Esophagus squamous epithelium (tissue), 5 donors: ENCODE measurements at places on chromosomes 2 and 18.
A peak's percentile ranks its signal among the peaks of the same experiment; 100 is the strongest.

DNA sequence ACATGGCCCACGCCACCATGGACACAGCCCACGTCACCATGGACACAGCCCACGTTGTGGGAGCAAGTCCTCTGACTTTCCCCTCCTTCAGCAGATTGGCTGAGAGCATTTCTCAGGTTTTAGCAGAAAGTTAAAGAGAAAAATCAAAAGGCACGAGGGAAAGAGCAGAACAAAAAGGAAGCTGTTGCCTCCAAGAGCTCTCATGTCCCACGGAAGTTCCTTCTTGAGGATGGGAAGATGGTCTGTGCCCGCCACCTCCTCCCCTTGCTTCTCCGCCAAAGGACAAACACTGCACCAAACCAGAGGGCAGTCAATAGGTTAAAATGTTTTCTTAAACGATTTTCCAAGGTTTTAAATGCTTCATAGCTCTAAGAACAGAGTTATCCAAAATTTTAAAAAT, 148.4 kb downstream of the HDAC4 start:
- peaks cover 77% of the 10 kb centered on the region for H3K4me1 ChIP-seq
- peak overlapping the region; percentile 38 for H3K27ac ChIP-seq
- H3K36me3 ChIP-seq = no peaks in the 10 kb centered on the region
- no peak overlapping the region for H3K4me3 ChIP-seq
- H3K27me3 ChIP-seq = no peaks in the 10 kb centered on the region

DNA sequence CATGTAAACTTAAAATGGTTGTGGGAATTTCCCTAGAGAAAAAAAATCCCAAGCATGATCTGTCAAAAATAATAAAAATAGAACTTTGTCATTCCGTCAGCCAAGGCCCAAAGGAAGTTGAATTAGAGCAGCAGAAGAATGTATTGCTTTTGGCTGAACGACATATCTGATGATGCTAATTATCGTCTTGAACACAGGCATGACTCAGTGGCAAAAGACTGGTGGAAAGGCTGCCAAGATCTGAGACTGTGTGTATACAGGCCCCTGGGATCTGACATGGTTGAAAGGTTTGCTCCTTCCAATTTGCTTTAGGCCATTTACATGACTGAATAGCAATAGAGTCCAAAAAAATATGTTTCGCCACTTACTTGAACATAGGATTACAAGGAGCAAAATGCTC, 1057.1 kb upstream of the CRIM1 start:
- H3K4me3 ChIP-seq = no peak overlapping the region
- DNase-seq = no peak
- H3K4me1 ChIP-seq = no peaks in the 10 kb centered on the region
- H3K27ac ChIP-seq = no peak overlapping the region

DNA sequence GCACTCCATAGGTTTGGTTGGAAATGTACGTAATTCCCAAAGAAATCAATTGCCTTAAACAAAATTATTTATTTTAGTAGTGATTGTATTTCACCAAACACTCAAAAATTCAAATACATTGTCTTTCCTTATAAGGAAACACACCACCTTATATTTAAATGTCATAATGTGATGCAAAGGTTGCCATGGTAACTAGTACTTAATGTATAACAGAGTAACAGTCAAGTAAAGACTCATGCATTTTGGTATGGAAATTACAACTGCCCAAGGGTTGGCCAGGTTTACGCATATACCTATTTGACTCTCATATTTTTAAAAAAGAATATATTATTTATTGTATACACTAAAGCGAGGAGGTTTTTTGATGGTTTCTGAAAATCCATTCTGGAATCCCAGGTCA, 231.2 kb downstream of the TCF4 start:
- no peak overlapping the region for H3K27ac ChIP-seq
- H3K4me3 ChIP-seq = no peak overlapping the region
- no peaks in the 10 kb centered on the region for H3K36me3 ChIP-seq
- DNase-seq = no peak

DNA sequence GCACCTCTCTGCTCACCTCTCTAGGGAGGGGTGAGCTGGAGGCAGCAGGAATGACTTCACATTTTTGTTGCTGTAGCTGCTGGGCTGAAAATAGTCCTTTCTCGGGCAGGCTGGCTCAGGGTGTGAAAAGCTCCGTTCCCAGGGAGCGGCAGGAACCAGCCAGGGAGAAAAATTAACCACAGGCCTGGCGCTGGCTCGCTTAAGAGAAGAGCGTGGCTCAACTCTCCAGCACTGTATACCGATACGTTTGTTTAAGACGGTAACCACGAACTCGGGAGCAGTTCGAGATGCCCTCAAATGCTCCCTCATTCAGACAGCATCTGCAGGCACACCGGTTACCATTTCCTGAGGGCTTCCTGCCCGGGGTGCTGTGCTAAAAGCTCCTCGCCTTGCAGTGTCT, 129.6 kb downstream of the CELF4 start:
- no peak overlapping the region for H3K27ac ChIP-seq
- no peak for DNase-seq
- no peaks in the 10 kb centered on the region for H3K27me3 ChIP-seq
- H3K36me3 ChIP-seq = no peaks in the 10 kb centered on the region
- no peaks in the 10 kb centered on the region for H3K4me1 ChIP-seq

DNA sequence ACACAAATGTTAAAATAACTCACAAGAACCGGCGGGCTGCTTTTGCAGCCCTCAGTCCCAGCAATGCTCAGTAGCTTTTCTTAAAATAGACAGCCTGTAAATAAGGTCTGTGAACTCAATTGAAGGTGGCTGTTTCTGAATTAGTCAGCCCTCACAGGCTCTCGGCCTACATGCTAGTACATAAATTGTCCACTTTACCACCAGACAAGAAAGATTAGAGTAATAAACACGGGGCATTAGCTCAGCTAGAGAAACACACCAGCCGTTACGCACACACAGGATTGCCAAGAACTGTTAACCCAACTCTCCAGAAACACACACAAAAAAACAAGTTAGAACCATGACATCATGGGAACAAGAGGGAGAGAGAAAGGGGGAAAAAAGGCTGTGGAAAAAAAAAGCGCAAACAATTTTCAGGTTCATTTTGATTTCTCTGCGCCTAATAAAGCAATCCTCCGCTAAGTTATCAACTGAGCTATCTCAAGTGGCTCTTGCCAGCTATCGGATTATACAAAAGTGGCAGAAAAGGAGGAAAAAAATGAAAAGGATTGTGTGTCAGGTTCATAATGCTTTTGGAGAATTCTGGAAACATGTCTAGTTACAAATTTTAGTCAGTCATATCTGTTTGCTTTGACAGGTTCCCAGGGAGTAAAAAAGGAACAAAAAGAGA, 89.1 kb downstream of the ZEB2 start:
- H3K27ac ChIP-seq = peak overlapping the region; percentile 41
- H3K36me3 ChIP-seq = no peaks in the 10 kb centered on the region
- H3K4me3 ChIP-seq = peak overlapping the region; percentile 17
- no peak for DNase-seq

DNA sequence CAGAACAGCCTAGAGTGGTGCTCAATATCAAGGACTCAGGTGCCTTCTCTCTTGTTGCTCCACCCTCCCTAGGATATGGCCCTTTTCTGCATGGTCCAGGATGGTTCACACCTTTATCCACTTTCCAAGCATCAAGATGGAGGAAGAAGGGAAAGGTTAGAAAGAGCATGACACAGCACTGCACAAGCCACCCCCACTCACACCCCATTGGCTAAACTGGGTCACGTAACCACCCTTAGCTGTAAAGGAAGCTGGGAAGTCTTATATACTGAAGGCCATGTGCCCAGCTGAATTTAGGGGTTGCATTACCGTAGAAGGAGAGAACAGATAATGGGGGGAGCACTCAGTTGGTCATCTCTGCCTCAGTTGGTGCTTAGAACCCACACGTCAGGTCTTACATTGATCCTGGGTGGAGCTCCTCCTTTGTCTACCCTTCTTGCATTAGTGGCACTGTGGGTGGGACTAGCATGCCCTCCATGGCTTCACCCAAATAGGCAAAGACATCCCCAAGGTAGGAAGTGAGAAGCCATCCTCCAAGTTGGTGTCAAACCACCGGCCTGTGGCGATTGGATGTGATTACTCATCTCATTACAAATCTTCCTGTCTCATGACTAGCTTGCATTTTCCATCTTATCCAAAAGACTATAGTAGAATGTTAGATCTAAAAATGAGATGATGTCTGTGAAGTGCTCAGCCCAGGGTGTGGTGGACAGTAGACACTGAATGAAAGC, 248.5 kb downstream of the HAUS1 start:
- H3K4me1 ChIP-seq = no peaks in the 10 kb centered on the region
- no peak overlapping the region for H3K27ac ChIP-seq
- no peaks in the 10 kb centered on the region for H3K27me3 ChIP-seq
- DNase-seq = no peak
- no peak overlapping the region for H3K4me3 ChIP-seq
- no peaks in the 10 kb centered on the region for H3K36me3 ChIP-seq

DNA sequence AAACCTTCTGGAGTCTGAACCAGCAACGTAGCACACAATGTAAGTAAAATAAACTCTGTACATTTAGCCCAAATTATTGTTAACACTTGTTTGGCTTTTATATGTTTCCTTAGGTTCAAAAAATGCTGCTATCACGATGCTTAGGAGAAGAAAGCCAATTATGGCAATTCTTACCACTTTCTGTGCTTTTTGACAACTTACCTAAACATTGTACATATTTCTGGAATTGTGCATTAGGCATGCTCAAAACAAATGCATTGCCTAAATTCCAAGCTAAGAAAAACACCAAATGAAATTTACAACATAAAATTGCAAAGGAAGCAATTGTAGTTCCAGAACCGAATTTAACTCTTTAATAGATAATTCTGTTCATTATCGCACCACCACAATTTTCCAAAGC, 585.6 kb upstream of the DSEL start:
- no peak for DNase-seq
- H3K4me1 ChIP-seq = no peaks in the 10 kb centered on the region
- no peaks in the 10 kb centered on the region for H3K36me3 ChIP-seq
- no peak overlapping the region for H3K27ac ChIP-seq

DNA sequence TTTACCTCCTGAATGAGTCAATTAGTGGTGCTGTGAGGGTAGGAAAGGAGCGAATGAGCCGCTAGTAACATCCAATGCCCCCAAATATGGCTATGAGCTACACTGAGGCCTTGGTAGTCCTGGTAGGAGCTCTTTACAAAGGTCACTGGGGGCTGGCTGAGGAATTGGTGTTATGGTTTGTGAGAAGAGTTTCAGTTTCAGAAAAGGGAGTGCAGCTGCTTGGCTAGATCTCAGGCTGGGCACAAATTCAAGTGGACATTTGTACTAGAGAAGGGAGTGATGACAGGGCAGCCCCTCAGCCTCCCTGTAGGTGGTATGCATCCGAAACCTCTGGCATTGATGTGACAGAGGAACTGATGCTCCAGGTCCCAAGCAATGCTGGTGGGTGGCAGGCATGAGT, 13.9 kb upstream of the PAIP2B start:
- H3K36me3 ChIP-seq = no peaks in the 10 kb centered on the region
- no peaks in the 10 kb centered on the region for H3K4me1 ChIP-seq
- H3K27me3 ChIP-seq = peaks cover 12% of the 10 kb centered on the region

DNA sequence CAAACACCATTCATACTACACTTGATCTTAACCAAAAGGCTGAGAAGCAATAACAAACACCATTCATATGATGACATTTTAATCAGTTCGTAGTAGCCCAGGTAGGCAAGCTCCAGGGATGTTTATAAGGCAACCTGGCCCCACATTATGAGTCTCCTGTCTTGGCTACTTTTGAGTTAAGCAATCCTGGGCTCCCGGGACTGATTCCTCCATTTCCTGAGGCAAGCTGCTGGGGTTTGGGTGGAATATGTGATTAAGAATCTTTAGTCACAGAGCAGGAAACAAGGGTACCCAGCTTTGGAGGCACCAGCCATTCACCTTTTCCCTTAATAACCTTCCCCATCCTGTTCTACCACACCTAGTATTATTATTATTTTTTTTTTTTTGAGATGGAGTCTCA, 24.5 kb upstream of the SPRED2 start:
- no peak overlapping the region for H3K4me3 ChIP-seq
- no peak for DNase-seq
- H3K27me3 ChIP-seq = no peaks in the 10 kb centered on the region
- H3K36me3 ChIP-seq = no peaks in the 10 kb centered on the region
- no peak overlapping the region for H3K27ac ChIP-seq

DNA sequence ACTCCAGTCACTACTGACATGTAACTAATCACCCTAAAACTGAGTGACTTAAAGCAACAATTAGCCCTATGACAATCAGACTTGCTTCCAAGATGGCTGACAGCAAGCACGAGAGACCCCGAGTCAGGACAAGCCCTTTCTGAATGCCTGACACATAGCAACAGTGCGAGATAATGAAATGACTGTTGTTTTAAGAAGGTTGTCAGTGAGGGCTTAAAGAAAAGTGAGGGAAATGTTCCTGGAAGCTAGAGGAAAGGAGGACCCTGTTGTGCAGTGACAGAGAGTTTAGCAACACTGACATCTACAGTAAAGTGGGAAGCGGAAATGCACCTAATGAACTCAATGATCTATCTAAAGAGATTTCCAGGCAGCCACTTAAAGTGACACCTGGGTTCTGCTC, 163.1 kb downstream of the STK39 start:
- no peaks in the 10 kb centered on the region for H3K27me3 ChIP-seq
- H3K4me3 ChIP-seq = no peak overlapping the region
- DNase-seq = no peak
- H3K27ac ChIP-seq = no peak overlapping the region
- no peaks in the 10 kb centered on the region for H3K4me1 ChIP-seq

- no peaks in the 10 kb centered on the region for H3K36me3 ChIP-seq
- no peaks in the 10 kb centered on the region for H3K27me3 ChIP-seq
- H3K4me3 ChIP-seq = no peak overlapping the region
- no peak for DNase-seq
- no peaks in the 10 kb centered on the region for H3K4me1 ChIP-seq
These were observed 12.1 kb downstream of the CCDC141 start for GRCh38 chr2:179037807-179038206.

GRCh38 chr2:8994386-8994785, 9.1 kb downstream of the MBOAT2 start:
- H3K4me1 ChIP-seq = no peaks in the 10 kb centered on the region
- no peak for DNase-seq
- H3K36me3 ChIP-seq = no peaks in the 10 kb centered on the region
- no peaks in the 10 kb centered on the region for H3K27me3 ChIP-seq
- H3K27ac ChIP-seq = no peak overlapping the region

DNA sequence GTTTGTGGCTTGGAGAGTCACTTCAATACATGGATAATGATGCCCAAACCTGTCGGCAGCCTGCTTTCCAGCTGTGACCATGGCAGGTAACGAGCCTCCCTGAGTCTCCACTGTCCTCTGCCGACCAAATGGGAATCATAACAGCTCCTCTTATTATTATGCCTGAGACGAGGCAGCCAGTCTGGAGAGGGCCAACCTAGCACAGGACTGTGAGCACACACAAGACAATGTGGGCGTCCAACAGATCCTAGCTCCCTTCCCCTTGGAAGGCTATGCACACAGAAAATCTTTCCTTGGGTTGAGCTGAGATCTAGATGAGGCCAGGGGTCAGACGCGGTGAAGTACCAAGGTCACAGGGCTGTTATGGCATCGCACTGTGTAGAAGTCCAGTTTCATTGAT, 890 bp upstream of the SLC4A3 start:
- DNase-seq = no peak
- no peak overlapping the region for H3K4me3 ChIP-seq
- H3K4me1 ChIP-seq = peaks cover 14% of the 10 kb centered on the region
